ENCODE measurements at places on chromosomes 1 and 21.

- DNase-seq: no peak
Observed at GRCh38 chr1:178237121-178237520, 143.2 kb downstream of the RASAL2 start.

DNA sequence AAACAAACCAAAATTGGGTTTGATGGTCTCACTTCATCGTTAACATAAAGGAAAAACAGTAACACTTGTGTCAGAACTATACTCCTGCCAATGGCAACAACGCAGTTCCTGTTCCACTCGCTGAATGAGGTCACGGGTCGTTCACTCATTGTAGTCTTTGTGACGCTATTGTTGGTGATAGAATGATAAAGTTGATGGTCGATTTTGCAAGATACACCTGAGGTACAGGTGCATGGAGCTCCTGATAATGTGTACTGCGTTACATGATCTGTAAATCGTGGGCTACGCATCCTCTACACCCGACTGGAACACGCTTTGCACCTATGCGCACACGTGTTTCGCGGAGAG, 391 bp upstream of the CENPS start:
- DNase-seq: no peak

GRCh38 chr21:45420061-45421041, 15.4 kb downstream of the COL18A1 start:
- DNase-seq: no peak

DNA sequence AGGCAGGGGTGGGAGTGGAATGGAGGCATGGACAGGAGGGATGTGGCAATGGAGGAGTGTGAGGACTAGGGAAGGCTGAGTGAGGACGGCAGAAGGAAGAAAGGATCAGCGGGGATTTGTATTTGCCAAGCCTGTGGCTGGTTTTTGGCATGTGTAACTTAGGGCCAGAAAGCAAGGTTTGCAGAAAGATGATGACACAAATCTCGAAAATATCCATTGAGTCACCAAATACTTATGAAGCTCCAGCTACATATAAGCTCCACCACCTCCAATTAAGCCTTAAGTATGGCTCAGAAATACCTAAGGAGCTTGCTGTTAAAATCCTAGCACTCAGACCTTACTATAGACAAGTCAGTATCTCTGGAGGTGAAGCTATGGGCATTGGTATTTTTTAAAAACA, 90.1 kb downstream of the OMA1 start:
- no peak for DNase-seq

DNA sequence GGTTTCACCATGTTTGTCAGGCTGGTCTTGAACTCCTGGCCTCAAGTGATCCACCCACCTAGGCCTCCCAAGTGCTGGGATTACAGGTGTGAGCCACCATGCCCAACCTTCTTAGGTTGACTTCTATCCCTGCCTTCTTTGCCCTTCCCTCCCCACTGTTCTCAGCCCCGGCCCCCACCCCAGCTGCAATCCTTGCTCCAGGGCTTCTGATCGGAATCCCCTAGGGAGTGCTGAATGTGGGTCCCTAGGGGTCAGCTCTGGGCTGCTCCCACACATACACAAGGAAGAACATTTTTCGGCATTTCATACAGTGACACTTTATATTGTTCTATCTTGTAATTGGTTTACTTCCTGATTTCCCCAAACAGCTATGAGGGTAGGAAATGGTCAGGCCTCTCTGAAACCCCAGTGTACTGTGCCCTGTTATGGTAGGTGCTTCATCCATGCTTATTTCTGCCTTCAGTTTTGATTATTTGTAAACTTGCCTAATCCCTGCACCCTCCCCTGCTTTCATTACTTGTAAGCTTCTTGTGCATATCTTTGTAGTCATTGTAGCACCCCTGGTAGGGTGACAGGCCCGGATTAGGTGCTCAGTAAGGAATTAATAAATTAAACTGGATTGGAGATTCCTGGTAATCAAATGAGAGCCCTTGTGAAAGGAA, 5.8 kb upstream of the SRP9 start:
- peak; percentile 81 for DNase-seq

DNA sequence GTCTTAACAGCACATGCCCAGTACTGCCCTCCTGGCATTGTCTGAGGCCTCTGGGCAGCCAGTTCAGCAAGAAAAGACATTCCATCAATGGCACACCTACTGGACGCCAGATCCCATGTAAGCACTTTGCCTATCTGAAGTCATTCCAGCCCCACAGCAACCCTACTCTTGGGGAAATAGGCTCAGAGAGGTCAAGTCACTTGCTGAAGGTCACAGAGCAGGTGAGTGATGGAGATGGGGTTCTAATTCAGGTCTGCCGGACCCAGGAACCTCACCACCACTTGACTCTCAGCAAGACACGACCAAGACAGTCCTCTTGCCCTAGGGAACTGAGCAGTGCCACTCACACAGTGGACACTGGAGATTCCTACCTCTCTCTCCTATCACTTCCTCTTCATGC, 79.4 kb downstream of the PAX7 start:
- no peak for DNase-seq
